ENCODE measurements at places on chromosomes 5 and 9.

DNA sequence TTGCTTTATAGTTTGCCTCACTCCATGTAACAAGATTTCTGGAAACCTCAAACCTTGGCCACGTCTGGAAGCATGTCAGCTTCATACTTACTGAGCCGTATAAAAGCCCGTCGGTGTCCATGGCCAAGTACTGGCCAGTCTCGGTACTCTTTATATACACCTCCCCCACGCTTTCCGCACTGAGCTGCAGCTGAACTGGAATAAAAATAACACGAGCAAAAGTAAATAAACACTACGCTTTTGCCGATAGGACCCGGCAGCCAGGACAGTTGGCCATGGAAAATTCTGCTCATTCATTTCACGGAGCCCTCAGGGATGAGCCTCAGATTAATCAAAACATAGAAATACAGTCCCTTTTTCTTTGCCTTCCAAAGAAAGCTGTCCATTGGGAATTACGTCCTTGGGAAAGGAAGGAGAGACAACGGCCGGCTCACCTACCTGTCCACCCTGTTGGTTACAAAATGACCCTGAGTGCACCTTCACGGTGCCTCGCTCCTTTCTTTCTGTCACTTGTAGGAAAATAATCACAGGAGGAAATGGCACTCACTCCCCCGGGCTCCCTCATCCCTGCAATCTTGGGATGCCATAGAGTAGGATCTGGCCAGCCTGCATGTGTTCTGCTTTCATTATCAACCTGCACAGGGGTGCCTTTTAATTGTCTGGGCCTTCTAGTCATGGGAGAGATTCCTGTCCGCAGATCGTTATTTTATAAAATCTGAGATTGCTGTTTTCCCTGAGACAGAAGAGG lies 85.1 kb downstream of the FGF1 start:
- DNase-seq = no peak

DNA sequence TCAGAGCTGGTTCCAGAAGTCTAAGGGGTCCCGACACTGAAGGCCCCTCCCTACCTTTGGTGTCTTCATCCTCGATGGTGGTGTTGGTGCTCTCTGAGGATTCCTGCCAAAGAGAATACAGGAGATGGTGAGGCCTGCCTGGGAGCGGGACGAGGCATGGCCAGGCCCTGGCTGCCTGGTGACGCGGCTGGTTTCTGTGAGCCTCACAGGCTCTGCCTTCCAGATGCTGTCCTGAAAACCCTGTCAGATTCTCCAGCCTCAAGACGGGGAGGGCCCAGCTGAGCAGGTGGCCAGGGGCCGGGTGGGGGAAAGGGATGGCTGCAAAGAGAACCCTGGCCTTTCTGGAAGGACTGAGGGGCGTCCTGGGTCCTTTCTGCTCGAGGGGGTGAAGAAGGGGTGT lies 48.8 kb downstream of the SLC6A7 start:
- DNase-seq = no peak

DNA sequence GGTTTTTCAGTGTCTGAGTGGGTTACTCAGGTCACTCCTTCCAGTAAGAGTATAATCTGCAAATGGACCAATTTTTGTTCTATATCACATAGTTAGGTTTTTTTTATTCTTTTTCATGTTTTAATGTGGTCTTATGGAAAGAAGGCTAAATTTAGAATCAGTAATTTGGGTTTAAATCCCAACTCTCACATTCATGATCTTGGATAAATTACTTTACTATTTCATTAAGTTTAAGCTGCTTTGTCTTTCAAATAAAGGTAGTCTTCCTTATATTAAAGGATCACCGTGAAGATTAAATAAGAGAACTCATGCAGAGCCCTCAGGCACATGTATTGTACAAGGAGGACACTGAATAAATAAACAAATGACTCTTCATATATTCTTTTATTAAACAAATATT lies 234.7 kb downstream of the SGCD start:
- DNase-seq = no peak

GRCh38 chr5:93572101-93572607 lies 8.9 kb downstream of the NR2F1-AS1 start:
- DNase-seq = peak; percentile 21

- DNase-seq = peak; percentile 91
These were observed 33.6 kb upstream of the GLIPR2 start for GRCh38 chr9:36102742-36103495.

- DNase-seq = no peak
These were observed 558.4 kb downstream of the PRDM9 start for GRCh38 chr5:24065779-24066178.

- peak; percentile 20 for DNase-seq
These were observed 36.3 kb upstream of the PSD2 start for GRCh38 chr5:139759219-139759721.

DNA sequence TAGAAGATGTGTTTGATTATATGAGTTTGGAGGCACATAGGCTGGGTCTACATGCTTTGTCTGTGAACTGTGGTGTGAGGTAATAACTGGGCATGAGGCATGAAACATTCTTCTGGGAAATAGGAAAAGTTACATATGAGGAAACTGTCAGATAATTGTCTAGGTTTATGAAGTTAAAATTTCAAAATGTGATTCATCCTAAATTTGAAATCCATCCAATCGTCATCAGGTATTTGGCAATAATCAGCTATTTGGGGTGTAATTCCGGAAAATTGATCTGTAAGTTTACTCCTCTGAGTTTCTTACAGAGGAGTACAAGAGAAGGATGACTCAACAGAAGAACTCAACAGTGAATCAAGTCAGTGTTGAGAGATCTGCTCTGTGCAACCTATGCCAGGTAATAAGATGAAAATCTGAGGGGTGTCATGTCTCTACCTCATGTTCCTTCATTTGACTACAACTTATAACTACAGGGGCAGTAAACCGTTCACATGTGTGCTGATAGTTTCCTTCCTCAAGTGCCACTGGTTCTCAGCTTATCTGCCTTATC lies 1171.6 kb upstream of the CDH18 start:
- DNase-seq = no peak

DNA sequence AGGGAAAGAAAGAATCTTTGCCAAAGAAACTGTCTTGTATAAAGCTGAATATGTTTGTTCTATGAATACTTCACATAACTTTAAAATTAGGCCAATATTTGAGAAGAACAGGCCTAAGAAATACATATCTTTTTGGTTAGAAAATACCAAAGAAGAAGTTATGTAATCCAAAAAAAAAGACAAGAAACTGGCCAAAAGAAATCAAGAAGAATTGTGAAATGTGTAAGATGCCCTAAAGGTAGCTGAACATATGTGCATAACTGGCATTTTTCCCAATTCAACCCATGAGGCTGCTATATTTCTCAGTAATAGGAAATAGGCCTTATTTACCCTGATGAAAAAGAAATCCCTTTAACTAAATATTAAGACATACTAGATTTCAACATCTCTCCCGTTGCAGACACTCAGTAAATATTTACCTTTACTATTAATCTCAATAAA lies 290.0 kb downstream of the CETN3 start:
- DNase-seq = no peak

GRCh38 chr5:121366515-121366914 lies 485.2 kb upstream of the FTMT start:
- no peak for DNase-seq

DNA sequence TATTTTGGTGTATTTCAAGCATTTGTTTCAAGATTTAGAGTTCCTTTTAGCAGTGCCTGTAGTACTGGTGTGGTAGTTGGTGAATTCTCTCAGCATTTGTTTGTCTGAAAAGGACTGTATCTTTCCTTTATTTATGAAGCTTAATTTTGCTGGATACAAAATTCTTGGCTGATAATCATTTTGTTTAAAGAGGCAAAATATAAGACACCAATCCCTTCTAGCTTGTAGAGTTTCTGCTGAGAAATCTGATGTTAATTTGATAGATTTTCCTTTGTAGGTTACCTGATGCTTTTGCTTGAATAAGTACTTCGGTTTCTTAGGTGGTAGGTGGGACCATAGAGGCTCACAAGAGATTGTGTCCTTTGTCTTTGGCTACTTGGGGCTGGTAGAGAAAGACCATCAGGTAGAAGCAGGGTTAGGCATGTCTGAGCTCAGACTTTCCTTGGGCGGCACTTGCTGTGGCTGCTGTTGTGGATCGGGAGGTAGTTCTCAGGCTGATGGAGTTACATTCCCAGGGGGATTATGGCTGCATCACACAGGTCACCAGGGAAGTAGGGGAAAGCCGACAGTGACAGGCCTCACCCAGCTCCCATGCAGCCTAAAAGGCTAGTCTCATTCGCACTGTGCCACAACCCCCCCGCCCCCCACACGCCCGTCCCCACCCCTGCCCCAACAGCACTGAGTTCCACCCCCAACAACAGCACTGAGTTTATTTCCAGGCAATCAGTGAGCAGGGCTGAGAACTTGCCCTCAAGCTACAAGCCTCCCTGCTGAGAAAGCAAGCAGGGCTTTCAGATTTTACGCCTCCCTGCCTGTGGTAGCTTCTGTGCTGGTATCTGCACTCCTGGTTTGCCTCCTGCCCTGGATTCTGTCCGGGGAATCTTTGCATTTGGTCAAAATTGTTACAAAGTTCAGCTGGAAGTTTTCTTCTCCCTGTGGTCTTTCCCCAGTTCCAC lies 127.1 kb upstream of the GLRA1 start:
- DNase-seq = no peak

GRCh38 chr9:107513464-107514100 lies 24.0 kb upstream of the KLF4 start:
- peak; percentile 77 for DNase-seq

DNA sequence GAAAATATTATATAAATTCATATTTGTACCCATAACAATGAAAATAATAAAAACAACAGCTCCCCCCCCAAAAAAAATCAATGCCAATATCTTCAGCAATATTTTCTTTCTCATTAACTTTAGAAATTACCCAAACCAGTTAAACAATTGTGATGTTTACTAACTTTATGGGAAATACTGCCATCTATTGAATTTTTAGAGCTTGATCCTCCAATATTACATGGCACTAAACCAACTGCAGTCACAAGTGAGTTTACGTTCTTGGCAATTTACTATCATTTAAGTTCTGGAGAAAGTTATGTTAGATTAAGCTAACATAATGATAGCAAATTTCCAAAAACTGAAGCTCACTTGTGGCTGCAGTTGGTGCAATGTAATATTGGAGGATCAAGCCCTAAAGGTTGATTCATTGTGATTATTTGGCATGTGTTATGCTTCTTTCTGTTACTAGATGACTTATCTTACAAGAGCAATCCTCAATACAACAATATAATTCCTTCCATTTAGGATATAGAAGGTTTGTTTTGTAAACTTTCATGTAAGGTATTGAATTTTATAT lies 379.5 kb downstream of the CDH18 start:
- DNase-seq = peak; percentile 40

- no peak for DNase-seq
These were observed 2.5 kb upstream of the CACFD1 start for GRCh38 chr9:133457233-133457632.

- no peak for DNase-seq
These were observed 1.9 kb downstream of the GDA start for GRCh38 chr9:72151104-72151503.
